ENCODE measurements at places on chromosomes 12 and 14.

DNA sequence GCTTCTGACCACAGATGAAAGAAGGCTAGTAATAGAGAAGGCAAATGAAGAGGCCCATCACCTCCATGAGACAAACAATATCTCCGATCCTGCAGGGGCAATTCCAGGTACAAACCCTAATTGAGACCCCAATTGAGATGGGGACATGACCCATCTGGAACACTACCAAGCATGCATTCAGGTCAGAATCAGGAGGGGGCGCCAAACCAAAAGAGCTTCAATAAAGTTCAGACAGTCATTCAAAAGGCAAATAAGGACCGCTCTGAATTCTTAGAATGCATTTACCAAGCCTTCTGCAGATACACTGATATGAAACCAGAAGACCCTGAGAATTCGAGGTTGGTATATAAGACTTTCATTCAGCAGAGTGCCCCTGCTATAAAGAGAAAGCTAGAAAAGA is 10.2 kb upstream of the EDDM3B start:
- DNase-seq = peak; percentile 14

- no peak for DNase-seq
These were observed 51.7 kb upstream of the RTL1 start for GRCh38 chr14:100955201-100955600.

- DNase-seq = no peak
These were observed 149.4 kb downstream of the RPAP3 start for GRCh38 chr12:47556261-47557030.

- DNase-seq = peak; percentile 23
These were observed 16.4 kb downstream of the ACVRL1 start for GRCh38 chr12:51923506-51924365.

- peak; percentile 62 for DNase-seq
These were observed at the start of gene RARG for GRCh38 chr12:53231921-53232645. Gene RARG, minus strand, starts transcription at chr12:53232209. Its CDS starts 4,664 bp downstream, at chr12:53227545.

- DNase-seq = no peak
These were observed 1.2 kb upstream of the SALL2 start for GRCh38 chr14:21527318-21527679.

DNA sequence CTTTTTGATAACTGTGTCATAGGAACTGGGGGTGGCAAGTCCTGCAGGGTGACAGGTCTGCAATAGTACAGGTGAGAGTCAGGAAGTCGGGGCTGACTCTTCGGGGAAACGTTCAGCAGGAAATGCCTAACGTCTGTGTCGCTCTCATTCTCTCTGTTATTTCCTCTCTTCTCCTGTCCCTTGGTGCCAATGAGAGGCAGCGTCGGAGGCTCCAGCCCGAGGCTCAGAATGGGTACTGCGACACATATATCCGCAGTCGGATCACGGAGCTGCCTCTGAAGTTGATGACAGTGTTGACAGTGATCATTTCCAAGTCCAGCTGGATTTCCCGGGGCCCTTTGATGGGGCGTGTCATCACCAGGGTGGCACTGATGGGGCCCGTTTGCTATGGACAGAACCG is 2.7 kb upstream of the TC2N start:
- DNase-seq = peak; percentile 71

- DNase-seq = no peak
These were observed 176.4 kb upstream of the RPH3A start for GRCh38 chr12:112615196-112615595.

GRCh38 chr14:98022541-98023520 is 1225.6 kb downstream of the VRK1 start:
- DNase-seq = no peak

GRCh38 chr14:49479432-49479831 is 106.7 kb downstream of the RPS29 start:
- DNase-seq = no peak

GRCh38 chr12:131112021-131112420 is 158.3 kb downstream of the ADGRD1 start:
- no peak for DNase-seq

DNA sequence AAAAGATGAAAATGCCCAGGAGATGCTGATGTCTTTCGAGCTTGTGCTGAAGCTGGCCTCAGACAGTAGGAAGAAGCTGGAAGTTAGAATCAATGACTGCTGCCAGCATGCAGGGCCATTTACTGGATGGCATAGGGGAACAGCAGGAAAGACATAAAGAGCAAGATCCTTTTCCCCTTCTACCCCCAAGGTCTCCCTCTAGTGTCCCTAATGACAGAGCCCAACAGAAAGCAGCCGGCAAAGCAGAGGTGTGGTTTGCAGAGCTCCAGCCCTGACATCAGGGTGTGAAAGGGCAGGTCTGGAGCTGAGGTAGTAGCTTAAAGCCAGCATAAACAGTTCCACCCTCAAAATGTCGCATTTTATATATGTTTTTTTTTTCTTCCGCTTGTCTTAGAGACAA is 1560.7 kb upstream of the TMEM132C start:
- no peak for DNase-seq

GRCh38 chr14:76718306-76719040 is 42.8 kb upstream of the VASH1 start:
- no peak for DNase-seq

- DNase-seq = no peak
These were observed 55.8 kb downstream of the CMAS start for GRCh38 chr12:22101749-22102243.

DNA sequence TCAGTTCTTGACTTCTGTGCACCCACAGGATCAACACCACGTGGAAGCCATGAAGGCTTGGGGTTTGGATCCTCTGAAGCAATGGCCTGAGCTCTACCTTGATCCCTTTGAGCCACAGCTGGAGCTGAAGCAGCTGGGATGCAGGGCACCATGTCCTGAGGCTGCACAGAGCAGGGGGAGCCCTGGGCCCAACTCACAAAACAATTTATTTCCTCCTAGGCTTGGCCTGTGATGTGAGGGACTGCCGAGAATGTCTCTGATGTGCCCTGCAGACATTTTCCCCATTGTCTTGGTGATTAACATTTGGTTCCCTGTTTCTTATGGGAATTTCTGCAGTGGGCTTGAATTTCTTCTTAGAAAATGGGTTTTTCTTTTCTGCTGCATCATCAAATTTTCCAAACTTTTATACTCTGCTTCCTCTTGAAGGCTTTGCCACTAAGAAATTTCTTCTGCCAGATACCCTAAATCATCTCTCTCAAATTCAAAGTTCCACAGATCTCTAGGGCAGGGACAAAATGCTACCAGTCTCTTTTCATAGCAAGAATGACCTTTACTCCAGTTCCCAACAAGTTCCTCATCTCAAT is 288.2 kb downstream of the CCDC59 start:
- no peak for DNase-seq

DNA sequence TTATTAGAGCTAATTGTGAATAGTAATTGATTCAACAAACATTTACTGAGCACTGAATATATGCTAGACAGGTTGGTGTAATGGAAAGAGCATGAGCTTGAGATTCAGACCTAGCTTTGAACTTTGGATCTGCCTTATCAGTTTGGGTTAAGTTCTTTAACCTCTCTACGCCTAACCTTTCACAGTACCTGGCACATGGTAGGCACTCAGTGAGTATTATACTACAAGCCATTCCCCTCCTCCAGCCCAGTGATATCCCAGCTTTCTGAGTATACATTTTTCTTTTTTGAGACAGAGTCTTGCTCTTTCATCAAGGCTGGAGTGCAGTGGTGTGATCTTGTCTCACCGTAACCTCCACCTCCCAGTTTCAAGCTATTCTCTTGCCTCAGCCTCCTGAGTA is 32.0 kb downstream of the FAM177A1 start:
- no peak for DNase-seq

GRCh38 chr12:132214891-132215290 is 70.6 kb downstream of the NOC4L start:
- DNase-seq = peak; percentile 4

DNA sequence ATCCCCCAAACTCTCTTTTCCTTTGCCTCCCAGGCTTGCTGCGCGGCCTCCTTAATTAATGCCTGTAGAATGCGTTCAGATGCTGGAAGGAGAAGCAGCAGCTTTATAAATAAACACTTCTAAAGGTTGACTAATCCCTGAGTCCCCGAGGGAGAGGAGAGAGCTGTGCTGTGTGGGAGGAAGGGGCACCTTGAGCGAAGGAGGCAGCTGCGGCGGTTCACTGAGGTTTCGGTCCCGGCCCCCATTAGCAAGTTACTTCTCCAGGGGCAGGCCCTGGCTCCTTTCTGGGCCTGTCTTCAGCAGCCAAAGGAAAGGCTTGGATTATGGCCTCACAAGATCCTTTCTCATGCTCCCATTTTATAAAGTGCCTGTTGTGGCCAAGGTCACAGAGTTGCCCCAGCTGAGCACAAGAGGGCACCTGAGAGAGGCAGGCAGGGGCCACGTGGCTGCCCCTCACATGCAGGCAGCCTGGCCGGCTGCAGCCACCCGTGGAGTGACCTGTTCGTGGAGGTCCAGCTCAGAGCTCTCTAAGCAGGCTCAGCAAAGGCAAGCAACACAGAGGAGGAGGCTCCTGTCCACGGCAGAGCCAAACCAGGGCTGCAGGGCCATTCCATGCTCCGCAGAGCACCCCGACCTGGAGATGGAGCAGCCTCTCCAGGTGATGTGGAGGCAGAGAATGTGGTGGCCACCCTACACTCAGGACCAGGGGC is 15.0 kb upstream of the CACNA2D4 start:
- DNase-seq = no peak

GRCh38 chr12:128734371-128734770 is 89.4 kb downstream of the SLC15A4 start:
- no peak for DNase-seq

DNA sequence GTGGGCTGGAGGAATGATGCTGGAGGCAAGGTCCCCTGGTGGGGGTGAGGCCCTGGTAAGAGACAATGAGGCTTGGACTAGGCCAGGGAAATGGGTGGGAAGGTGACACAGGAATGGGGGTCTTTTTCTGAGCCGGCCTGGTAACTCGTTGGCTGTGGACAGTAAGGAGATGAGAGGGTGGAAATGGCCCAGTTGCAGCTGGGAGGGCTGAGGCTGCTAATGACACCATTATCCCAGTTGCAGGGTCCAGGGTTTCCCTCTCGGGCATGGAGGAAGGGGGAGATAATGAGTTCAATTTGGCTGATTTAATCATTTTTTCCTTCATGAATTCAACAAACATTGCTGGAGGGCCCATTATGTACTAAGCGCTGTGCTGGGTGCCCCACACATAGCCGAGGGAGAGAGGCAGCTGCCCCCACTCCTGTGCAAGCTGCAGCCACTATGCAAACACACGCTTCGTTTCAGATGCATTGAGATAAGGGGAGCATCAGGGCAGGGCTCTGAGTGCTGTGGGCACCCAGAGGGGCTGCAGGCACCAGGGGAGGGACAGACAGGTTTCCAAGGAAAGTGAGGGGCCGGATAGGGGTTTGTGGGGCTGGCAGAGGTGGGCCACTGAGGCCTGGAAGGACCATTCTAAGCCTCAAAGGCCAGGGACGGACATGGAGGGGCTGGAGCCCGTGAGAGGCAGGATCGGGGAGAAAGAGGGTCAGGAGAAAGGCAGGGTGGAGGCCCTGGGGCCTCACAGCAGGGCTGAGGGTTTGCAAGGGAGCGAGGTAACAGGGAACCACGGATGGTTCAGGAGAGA is 43.2 kb upstream of the MEG3 start:
- no peak for DNase-seq

GRCh38 chr14:43184540-43184939 is 1322.5 kb downstream of the FSCB start:
- no peak for DNase-seq

DNA sequence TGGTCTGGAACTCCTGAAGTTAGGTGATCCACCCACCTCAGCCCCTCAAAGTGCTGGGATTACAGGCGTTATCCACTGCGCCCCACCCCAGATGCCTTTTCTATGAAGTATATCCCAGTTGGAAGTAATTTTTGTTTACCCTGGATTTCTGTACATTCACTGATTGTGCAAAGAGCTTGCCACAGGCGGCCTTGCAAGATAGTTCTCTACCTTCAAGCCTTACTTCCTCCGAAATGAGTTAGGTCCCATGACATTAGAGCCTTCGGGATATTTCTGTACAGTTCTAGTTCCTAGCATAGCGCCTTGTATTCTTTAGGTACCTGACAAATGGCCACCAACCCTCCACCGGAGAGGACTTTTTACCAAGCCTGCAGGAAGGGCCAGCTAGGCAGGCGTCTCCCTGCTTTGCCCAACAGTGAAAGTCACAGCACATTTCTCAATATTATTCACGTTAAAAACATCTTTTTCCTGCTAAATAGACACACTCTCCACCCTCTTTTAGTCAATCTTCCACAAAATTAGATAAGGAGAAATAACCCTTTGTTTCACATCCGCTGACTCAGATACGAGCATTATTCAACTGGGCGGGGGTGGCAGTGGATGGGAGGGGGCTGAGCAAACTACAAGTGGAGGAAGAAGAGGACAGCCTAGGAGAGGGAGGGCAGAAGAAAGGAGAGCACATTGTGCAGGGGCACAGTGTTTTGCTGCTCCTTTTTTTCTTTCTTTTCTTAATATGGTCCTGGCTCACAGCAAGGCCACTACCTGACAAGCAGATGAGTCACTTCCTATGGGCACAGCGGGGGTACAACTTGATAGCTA is 40.0 kb upstream of the CAPRIN2 start:
- DNase-seq = no peak

DNA sequence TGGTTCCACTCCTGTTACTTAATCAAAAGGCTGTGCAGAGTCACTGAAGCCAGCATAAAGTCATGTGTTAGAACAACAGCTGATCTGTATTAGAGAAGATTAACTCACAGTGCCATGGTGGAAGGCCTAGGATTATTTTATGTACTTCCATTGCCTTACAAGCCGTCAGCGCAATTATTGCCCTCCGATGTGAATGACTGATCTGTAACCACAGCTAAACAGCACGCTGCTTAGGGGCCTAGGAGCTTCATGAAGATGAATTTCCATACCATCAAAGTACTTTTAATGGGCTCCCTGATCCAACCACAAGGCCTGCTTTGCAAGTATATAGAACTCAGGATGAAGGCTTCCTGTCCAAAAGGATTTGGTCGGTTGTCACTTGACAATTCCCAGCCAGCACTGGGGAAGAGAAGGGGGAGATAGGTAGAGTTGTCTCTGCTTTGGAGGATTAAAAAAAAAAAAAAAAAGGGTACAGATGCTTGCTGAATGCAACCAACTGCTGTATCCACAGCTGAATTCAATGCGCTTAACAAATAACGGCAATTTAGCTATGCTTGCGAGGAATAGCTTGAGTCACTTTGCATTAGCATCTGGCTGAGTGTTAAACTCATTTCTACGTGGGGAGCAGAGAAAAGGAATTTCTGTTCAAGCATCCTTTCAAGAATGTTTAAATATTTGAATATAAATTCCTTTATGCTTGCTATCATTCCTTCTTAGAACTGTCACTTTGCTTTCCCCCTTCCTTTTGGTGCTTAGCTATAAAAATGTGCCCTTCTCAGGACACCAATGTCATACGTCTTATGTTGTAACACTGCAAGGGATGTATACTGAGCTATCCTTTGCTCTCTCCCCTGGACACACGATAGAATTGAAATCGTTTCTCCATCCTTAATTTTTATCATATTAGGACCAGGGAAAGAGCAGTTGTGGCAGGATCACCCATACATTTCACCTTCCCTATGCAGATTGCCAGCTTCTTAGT is 387.8 kb downstream of the SOX5 start:
- no peak for DNase-seq

Data from activated effector memory CD4-positive, alpha-beta T cell treated with Interleukin-2 at 50 U/mL for 16 hours (primary cell).